ENCODE measurements at places on chromosomes 6 and 20.

DNA sequence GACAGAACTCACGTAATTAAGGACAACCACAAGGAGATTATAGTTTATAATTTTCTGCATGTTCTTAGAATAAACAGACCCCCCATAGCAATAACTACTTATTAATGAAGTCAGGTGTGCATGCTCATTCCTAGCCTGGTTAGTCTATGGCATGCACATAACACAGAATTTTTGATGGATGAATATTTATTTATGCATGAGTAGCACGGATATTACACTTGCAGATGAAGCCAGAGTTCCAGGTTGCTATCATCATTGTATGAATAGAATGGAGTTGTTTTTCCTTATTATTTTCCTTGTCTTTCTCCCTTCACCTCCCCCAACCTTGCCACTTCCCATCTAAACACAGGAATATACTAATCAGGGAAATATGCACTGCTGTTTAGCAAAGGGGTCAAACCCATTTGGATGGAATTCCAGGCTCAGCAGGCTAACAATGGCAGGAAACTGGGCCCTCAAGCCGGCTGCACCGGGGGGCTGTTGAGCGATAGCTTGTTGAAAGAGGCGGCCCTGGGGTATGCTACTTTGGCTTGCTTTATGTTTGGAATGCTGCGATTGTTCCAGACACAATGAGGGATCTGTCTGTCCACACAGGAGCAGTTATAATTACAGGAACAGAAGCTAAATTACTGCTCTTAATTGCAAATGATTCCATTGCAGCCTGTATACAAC lies 112.6 kb downstream of the TMEM170B start:
- no peak for DNase-seq

- no peak for DNase-seq
Measured at GRCh38 chr20:48448666-48449600, 378.9 kb downstream of the PREX1 start.

DNA sequence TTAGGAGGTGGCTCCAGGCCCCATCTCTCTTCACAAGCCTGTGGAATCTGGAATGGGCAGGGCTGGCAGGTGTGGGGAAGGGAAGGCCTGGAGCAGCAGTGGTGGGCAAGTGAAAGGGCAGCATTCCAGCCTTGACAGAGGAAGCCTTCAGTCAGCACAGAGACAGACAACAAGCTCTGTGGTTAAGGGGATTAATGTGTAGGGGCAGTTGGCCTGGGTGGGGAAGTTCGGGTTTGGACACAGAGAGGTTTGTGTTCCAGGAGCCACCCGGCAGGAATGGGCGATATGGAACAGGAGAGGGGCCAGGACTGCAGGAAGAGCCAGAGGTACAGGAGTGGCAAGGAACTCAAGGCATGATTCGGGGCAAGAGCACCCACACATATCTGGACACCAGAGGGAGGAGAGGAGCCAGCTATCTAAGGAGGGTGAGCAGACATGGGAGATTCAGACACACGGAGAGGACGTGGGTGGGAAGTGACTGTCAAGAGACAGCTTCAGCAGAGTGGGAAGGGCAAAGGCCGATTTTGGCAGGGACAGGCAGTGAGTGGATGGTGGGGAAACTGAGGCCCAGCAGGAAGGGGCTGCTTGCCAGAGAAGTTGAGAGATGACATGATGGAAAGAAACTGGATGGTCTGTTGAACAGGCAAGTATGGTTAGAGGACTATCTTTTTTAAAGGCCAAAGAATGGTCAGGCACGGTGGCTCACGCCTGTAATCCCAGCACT lies 2.5 kb upstream of the SLC44A4 start:
- DNase-seq: no peak

DNA sequence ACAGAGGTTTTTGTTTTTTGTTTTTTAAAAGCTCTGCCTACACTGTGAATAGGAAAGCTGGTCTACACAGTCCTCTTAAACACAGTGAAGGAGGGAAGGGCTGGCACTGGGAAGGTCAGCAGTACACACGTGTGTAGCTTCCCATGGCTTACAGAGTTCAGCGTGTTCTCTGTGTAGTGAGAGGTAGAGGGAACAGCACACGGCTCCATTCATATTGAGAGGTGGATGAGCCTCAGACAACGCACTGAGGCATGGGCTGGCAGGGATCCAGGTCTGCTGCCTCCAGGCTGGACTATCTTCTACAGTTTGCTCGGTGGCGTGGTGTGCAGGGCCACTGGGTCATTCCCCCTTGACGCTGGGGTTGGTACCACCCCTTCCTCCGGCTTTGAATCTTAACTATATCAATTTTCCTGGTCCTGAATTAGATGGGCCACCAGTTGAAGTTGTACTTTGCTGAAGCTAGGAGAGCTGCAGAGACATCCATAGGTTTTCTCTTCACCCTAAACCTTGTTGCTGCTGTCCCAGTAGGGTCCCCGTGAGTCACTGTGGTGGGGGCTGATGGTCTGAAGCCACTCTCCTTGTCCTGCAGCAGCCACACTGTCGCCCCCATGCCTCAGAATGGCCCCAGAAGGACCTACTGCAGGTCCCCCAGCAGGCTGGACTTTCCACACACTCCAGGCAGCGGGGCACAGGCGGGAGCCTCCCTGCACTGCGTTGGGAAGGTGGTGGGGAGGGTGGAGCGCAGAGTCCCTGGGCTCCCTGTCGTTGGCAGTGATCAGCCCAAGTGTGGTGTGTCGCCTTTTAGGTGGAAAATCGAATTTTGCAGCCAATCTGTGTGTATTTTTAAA lies 2.0 kb downstream of the ARFGAP1 start:
- no peak for DNase-seq

GRCh38 chr6:112321322-112321721 lies 25.8 kb upstream of the RFPL4B start:
- DNase-seq: no peak

DNA sequence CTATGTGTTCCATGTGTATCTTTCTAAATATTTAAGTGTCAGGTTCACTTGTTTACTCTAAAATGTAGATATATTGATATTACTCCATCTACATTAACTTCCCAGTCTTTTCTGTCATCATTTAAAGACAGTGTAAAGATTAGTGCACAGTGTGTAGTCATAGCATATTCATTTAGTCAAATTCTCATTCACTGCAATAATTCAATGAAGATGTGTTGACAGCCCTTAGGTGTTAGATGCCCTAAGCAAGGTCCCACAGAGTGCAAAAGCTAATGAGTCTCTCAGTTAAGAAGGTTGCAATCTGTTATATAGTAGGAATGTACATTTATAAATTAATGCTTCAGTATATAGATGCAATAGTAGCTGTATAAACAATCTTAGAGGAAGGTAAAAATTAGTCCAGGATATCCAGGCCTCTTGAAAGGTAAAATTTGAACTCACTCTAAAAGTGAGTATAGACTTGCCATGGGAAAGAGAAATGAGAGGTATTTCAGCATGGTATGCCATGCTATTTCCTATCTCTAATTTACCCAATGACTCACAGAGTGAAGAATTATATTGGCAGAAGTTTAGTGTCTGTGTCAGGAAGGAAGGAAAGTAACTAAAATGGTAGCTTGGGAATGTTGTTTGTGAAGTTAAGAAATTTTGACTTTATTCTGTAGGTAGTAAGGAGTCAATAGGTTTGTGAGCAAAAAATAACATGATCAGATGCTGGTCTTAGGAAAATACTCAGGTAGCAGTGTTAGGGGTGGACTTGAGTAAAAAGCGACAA lies 969.9 kb upstream of the CITED2 start:
- DNase-seq: no peak

- DNase-seq: no peak
Measured at GRCh38 chr6:101683884-101684283, 290.4 kb downstream of the GRIK2 start.

DNA sequence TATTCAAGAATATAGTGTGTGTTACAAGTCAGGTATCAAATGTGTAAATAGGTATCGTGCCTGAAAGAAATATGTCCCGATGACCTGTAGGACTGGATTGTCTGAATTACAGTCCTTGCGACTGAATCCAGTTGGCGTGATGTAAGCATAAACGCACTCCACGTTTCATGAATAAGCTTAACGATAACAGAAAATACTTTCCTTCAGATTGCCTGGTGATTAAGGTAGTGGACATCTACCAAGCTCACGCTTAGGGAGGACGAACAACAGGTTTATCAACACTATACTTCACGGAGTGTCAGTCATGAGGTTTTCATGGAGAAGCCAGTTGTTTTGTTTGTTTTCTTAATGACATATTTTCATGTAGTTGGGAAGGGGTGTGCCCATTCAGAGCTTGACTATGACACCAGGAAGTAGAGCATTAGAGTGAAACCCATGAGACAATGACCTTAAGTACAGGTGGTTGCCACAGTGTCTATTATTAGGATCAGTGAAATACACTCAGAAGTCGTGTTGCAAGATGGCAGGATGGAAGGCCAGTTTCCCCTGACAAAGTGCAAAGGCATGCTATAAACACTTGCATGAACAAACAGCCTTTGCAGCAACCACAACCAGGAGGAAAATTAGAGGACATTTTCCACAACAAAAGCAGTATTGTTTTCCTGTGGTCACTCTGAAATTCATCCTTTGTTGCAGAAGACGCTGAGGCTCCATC lies 305.8 kb upstream of the PRDM1 start:
- no peak for DNase-seq

DNA sequence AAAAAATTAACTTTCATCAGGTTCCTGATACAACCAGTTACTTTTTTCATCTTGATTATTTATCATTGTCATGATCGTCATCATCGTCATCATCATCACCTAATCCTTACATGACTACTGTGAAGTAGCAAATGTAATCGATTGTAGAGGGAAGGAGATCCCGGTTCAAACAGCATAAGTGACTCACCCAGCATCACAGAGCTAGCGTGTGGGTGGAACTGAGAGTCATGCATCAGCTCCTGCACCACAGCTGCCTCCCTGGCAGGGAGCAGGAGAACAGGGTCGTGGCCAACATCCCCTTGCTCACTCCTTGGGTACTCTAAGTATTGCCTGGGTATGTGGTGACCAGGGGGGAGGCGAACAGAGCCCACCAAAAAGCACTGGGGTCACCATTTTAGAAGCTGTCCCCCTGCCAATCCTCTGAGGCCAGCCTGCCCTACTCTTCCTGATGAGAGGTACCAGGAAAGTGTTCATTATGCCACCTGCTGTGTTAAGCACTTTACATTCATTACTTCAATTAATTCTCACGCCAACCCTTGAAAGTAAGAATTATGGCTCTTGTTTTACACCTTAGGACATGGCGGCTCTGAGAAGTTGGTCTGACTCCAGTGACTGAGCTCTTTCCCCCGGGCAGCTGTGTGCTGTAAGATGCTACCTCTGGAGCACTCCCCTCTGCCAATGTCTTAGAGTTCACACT lies 425.2 kb downstream of the CD83 start:
- DNase-seq: peak; percentile 75

DNA sequence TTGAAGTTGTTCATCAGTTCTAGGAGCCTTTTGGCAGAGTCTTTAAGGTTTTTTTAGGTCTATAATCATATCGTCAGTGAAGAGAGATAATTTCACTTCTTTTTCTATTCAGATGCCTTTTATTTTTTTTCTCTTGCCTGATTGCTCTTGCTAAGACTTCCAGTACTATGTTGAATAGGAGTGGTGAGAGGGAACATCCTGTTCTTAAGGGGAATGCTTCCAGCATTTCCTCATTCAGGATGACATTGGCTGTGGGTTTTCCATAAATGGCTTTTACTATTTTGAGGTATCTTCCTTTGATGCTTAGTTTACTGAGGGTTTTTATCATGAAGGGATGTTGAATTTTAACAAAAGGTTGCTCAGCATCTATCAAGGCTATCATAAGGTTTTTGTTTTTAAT lies 109.5 kb downstream of the CLVS2 start:
- DNase-seq: no peak

- DNase-seq: no peak
Measured at GRCh38 chr6:11277275-11278206, 45.1 kb upstream of the NEDD9 start.

DNA sequence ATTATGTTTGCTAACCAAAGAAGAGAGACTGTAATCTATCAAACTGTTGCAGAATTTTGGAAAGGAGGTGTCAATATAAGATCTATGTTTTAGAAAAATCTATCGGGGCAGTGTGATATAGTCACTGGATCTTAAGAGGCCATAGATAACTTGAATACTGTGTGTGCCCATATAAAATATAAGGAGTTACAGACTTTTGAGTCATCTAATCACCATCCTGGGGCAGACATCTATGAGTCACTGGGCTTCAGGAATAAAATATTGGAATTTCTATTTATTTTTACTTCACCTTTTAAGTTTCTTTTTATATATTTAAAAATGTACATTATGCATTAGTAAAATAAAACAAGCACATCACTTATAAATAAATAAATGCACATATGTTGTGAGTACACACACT lies 509.3 kb upstream of the MAN1A1 start:
- no peak for DNase-seq

- no peak for DNase-seq
Measured at GRCh38 chr6:168756009-168756634, 315.1 kb downstream of the SMOC2 start.

- DNase-seq: no peak
Measured at GRCh38 chr6:152313542-152314482, 323.4 kb downstream of the SYNE1 start.

DNA sequence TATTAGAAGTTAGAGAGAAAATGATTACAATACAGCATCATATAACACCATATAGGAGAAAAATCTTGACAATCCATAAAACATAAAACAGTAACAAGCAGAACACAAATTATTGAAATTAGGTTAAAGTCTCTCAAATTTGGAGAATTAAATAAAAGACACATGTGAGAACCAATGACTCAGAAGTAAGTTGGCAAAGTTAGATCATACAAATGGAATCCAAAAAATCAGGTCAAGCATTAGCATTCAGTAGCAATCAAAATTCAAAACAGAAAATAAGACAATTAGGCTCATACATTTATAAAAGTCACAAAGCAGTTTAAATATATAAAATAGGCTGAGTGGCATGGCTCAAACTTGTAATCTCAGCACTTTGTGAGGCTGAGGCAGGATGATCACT lies 775.6 kb downstream of the PHF3 start:
- DNase-seq: no peak

- DNase-seq: no peak
Measured at GRCh38 chr6:31004794-31005193, 5.5 kb upstream of the MUC22 start.

- DNase-seq: no peak
Measured at GRCh38 chr20:57179265-57179664, 87.2 kb downstream of the BMP7 start.

- no peak for DNase-seq
Measured at GRCh38 chr6:134060491-134061106, 8.2 kb upstream of the SLC2A12 start.

GRCh38 chr6:167337675-167338449 lies 13.0 kb downstream of the TTLL2 start:
- DNase-seq: no peak

DNA sequence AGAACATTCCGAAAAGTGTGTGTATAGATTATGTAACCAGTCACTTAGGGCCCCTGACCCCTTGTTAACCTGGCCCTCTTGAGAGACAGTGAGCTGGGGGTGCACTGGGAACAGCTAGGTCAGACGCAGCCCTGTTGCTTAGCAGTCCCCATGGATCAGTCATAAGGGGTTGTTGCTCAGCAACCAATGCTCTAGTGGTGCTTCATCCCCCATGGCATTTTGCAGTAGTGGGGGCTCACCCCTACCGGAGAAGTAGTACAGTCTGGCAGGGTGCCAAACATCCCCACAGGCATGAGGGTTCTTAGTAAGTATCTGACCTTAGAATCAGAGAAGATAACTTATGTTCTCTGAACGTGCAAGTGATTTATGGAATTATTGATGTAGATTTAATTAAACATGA lies 12.3 kb downstream of the PKIB start:
- DNase-seq: no peak

- no peak for DNase-seq
Measured at GRCh38 chr6:11258260-11259237, 26.1 kb upstream of the NEDD9 start.

GRCh38 chr6:154123155-154123956 lies 84.3 kb downstream of the OPRM1 start:
- no peak for DNase-seq

GRCh38 chr20:17317341-17317740 lies 90.5 kb downstream of the PCSK2 start:
- DNase-seq: no peak
